Stimulated activated CD4-positive, alpha-beta T cell treated with anti-CD3 and anti-CD28 coated beads, Interleukin-1b, Interleukin-23, amount 100 ng/mL, for 48 hours (primary cell): ENCODE measurements at places on chromosomes 12 and 14.

- no peak for DNase-seq
These were observed 871 bp upstream of the COQ5 start for GRCh38 chr12:120529641-120530417.

DNA sequence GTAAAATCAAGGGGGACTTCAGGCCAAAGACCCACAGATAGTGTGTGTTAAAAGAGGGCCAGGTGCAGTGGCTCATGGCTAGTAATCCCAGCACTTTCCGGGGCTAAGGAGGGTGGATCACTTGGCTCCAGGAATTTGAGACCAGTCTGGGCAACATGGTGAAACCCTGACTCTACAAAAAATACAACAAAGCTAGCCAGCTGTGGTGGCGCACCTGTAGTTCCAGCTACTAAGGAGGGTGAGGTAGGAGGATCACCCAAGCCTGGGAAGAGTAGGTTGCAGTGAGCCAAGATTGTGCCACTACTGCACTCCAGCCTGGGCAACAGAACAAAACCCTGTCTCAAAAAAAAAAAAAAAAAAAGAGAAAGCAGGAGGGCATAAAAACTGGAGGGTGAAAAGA lies 8.5 kb downstream of the VCPKMT start:
- no peak for DNase-seq

GRCh38 chr12:114938487-114939210 lies 254.7 kb upstream of the TBX3 start:
- no peak for DNase-seq

- no peak for DNase-seq
These were observed 82.2 kb downstream of the PLEKHG7 start for GRCh38 chr12:92784797-92785562.

GRCh38 chr12:40827683-40828592 lies 135.7 kb downstream of the CNTN1 start:
- no peak for DNase-seq

DNA sequence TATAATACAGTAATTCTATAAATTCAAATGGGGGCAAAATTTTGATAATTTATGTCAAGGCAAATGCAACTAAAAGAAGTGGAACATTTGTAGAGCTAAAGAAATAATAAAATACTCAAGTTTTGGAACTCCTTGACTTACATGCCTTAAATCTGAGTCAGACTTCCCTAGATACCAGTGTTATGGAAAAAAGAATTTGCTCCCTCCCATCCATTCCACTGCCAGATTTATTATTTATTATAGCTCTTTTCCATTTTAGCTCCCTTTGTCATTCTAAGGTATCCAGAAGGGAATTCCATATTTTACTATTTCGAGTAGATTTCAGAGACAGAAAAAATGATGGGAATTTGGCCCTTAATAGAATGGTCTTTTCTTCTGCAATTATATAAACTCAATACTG lies 44.0 kb downstream of the RHOJ start:
- DNase-seq, result no peak

DNA sequence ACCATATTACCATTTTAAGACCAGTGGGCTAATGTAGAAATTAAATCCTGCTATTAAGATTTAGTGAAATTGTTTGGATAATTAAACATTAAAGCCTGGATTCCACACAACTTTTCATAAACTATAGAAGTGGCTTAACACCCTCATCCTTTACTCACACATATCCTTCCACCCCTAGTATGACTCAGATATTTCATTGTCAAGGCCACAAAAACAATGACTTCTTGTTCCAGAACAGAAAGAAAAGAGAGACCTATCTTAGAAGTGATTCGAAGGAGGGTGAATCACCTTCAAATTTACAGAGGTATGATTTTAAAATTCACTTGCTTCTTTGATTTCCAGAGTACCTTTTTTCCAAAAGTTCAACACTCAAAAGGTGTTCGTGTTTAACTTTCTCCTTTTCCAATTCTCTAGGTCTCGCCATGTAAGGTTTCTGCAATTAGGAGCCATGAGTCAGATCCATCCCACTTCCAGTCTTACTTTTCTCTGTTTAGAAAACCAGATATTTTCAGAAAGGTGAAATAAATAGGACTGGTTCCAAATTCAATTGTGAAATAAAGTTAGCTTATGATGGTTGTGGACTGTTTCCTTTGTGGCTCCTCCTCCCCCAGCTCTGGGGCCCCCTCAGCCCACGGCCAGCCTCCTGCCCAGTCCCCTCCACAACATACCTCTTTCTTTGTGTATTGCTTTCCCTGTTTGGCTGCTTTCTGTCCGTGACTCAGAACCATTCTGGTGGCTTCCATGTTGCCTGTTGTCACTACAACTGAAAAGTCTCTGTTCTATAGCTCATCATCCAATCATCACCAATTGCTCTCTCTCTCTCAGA lies 24.6 kb upstream of the MGP start:
- DNase-seq, result peak; percentile 72
